ENCODE measurements at places on chromosomes 4 and X.
A peak's percentile ranks its signal among the peaks of the same experiment; 100 is the strongest.

DNA sequence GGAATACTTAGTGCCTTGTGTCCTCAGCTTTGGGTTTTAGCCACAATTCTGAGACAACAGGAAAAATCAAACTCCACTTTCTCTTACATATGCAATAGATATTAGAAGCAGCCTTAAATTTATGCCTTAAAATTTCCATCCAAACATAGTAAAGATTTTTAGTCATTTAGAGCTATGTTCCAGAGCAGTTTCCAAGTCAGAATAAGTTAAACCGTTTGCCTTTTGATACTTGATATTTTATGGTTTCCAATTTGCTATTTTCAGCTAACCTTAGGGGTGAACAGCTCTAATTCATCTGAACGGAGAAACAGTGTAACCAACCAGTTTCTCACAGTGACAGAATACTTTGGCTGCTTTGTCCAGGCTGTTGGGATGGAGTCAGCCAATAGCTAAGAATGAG is 125.8 kb upstream of the RXFP1 start:
- DNase-seq: no peak

- no peak for DNase-seq
Observed at GRCh38 chrX:154981116-154981411, 41.5 kb downstream of the F8 start.

DNA sequence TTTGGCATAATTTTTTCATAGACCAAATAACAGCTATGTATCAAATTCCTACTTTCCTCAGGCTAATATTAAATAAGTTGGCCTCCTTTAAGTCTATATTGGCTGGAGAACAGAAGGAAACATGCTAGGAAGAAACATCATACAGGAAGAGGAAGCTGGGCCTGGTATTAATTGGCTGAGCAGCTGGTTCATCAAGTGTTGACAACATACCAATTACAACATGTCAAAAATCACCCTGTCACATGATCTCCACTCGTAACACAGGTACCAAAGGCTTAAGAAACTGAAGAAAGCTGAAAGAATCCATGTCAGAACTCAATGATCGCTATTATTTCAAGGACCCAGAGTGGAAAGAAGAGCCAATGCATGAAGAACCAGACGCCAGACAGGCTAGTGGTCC is 10.5 kb downstream of the WDFY3 start:
- DNase-seq: no peak

DNA sequence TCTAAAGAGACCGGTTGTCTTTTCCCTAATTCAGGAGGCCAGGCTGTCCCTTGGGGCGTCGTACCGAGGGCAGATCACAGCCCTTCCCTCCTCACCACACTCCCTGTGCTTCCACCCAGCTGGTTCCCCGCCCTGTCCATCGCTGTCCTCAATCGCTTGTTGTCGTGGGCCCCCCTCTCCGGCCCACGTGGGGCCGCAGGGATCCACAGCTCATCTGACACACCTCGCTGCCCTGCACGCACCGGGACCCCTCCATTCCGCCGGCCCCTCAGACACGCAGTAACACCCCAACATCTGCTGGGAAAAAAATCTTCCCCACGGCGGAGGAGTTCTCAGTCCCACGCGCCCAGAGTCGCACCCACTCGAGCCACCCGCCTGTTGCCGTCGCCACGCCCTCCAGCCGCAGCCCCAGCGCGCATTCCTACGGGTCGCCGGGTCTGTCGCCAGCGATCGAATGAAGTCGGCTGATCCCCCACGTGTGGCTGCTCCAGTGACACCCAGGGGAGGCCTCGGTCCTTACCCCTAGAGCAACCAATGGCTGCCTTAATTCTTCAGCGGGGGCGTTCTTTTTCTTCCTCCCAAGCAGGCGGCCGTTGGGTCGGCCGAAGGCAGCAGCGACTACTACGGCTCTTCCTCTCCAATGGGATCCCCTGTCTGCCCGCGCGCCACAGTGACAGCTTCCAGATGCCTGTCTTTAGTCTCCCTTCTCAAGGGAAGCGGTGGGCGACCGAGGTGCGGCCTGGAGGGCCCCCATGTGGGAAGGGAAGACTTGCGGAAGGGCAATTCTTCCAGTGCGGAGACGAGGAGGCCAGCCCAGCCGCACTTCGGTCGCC is 893 bp upstream of the SEPTIN11 start:
- peak; percentile 40 for DNase-seq

DNA sequence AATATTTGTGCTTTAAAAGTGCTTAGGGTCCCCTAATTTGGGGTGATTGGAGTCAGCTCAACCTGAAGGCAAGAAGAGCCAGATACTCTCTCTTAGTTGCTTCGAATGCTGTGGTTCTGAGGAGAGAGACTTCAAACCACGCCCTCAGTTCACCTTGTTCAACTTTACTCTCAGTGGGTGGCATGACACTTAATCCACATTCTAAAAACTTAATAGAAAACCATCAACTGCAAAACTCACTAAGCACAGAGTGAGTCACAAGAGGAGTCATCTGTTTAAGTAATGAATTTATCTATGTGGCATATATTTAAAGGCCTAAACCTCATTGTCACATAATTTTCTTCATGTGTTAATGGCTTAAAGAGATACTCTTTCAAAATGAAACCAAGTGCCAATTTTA is 99.5 kb upstream of the SLC4A4 start:
- no peak for DNase-seq

GRCh38 chr4:60482921-60483351 is 717.2 kb upstream of the ADGRL3 start:
- no peak for DNase-seq

Measured in activated T-helper 9 cell treated with anti-CD3 and anti-CD28 coated beads, Interleukin-2, amount 50 U/mL, for 16 hours (primary cell).